ENCODE measurements at places on chromosomes 5 and 9. TPM values are rescaled to one million over a fixed set of nuclear protein-coding genes. Genes with fewer than 3 reads are reported as not detected.

The PFN3 gene
- not detected for total RNA-seq

DNA sequence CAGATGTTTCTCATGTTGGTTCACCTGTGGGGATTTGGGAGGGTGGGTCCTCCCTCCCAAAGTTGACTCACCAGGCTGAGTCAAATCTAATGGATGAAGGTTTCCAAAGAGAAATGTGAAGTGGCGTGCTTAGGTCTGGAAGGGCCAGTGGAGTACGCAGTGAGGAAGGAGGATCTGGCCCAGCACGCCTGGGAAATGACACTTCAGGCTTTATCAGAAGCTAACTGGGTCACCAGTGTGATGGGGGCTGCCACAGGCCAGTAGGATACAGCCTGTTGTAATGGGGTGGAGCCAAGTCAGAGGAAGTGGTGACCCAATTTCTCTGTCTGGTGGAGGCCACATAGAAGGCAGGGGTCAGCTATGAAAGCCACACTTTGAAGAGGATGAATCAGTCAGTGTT, 18.0 kb downstream of the POLR1E start:
- no peak for DNase-seq

- DNase-seq: no peak
Observed at GRCh38 chr5:1016476-1016875, 7.9 kb downstream of the NKD2 start.

GRCh38 chr9:133733796-133734533, 4.2 kb downstream of the SARDH start:
- peak; percentile 34 for DNase-seq

The FRMD3 gene
- 15.5 TPM for total RNA-seq

GRCh38 chr5:135025730-135026644, 8.0 kb downstream of the PITX1 start:
- no peak for DNase-seq

GRCh38 chr9:13090628-13091027, 188.9 kb downstream of the MPDZ start:
- no peak for DNase-seq

The CHD1 gene
- 61.0 TPM for total RNA-seq
